ENCODE measurements at places on chromosomes 6 and 20.

DNA sequence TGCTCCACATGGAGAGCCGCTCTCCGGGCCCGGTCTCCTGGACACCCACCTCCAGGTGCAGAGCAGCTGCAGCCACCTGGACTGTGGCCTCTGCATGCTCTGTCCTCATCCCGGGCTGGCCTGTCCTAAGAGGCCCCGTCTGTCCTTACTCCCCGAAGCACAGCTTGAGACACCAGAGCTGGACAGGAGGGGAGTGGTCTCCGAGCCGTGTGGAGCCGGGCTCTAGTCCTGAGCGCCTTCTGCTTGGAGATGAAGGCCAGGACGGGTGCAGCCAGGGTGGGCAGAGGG, 6.7 kb upstream of the NTSR1 start:
- no peak for DNase-seq

DNA sequence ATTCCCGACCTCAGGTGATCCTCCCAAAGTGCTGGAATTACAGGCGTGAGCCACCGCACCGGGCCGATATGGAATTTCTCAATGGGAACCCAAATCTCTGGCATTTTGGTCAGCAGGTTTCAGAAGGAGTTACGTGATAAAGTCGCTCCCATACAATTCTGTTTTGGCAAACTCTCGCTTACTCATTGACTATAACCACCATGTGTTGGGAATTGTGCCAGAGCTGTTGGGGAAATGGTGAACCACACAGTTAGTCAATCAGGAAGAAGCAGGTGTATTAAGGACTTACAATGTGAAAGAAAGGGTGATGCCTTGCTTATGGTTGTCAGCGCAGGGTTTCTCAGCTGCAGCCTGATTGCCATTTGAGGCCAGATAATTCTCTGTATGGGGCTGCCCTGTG, 410.5 kb downstream of the QKI start:
- DNase-seq = no peak

GRCh38 chr6:70838907-70839285, 118.0 kb downstream of the B3GAT2 start:
- DNase-seq = no peak

- no peak for DNase-seq
These were observed 126.5 kb upstream of the HDGFL1 start for GRCh38 chr6:22442826-22443225.

DNA sequence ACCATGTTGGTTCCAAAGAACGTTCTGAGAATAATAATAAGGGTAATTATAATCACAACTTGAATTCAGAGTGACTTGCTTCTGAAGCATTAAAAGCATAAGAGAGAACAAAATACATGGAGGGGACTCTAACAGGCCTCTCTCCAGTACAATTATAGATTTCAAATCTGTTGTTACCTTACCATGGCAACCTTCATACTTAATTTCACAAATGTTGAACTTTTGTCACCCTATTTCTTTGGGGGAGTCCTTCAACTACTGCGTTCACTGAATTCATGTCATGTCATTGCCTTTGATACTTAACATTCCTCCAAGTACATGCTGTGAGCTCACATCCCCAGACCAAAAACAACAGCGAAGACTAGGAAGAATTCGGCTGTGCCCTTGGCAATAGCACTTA, 104.0 kb downstream of the MKKS start:
- DNase-seq = no peak

- DNase-seq = no peak
These were observed 370.4 kb downstream of the PREX1 start for GRCh38 chr20:48457193-48458002.

DNA sequence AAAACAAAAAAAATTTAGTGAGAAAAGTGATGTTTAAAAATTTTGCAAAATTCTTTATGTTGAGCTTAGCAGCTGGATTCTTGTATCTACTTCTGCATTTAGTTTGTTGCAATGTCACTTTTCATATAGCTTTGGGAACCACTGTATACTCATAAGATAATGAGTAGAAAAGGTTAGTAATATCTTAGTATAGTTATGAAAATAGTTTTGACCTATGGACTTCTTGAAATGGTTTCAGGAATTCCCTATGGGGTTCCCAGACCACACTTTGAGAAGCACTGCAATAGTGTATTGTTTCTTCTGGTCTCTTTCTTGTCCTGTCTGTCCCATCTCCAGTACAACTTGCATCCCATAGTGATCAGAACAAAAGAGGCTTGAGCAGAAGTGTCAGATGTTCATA, 29.4 kb downstream of the PPP1R16B start:
- DNase-seq = no peak

GRCh38 chr20:48777821-48778220, 50.0 kb downstream of the PREX1 start:
- no peak for DNase-seq

- DNase-seq = no peak
These were observed 288.2 kb downstream of the CENPW start for GRCh38 chr6:126628125-126628524.

Measured in right forelimb (tissue), 1 donor.